Activated T-helper 1 cell treated with anti-CD3 and anti-CD28 coated beads, Interleukin-12 subunit alpha, Interleukin-12 subunit beta, Interleukin-2, Interleukin-4 antibody, amounts not matched to agents 30 ng/mL and 10 ng/mL and 1 ng/mL, durations not matched to agents 14 hours and 24 hours and 36 hours (primary cell): ENCODE measurements at places on chromosomes 12 and 14. TPM values are rescaled to one million over a fixed set of nuclear protein-coding genes. Genes with fewer than 3 reads are reported as not detected.

NACA gene
- 942 and 963 TPM in 2 replicates for total RNA-seq

DTX1 gene
- total RNA-seq, result 0.29 TPM in 2 replicates

AMDHD1 gene
- 0.21 and 0.27 TPM in 2 replicates for total RNA-seq

ESR2 gene
- total RNA-seq, result 0.10 and 0.15 TPM in 2 replicates

PLEKHH1 gene
- total RNA-seq, result 0.96 and 2.4 TPM in 2 replicates

HVCN1 gene
- total RNA-seq, result 13.8 and 16.7 TPM in 2 replicates

SLC10A1 gene
- not detected in 2 replicates for total RNA-seq

BHLHE41 gene
- not detected in 2 replicates for total RNA-seq

DLK1 gene
- total RNA-seq, result not detected in 2 replicates

TNS2 gene
- total RNA-seq, result 2.7 and 3.1 TPM in 2 replicates

CLECL1 gene
- total RNA-seq, result 7.6 and 9.1 TPM in 2 replicates

ZDHHC22 gene
- total RNA-seq, result not detected in 2 replicates

A2M gene
- total RNA-seq, result not detected in 2 replicates

RAP1B gene
- 244 and 263 TPM in 2 replicates for total RNA-seq

AQP2 gene
- not detected in 2 replicates for total RNA-seq
